Activated CD8-positive, alpha-beta memory T cell treated with anti-CD3 and anti-CD28 coated beads for 24 hours (primary cell): ENCODE measurements at places on chromosomes 4 and X.

DNA sequence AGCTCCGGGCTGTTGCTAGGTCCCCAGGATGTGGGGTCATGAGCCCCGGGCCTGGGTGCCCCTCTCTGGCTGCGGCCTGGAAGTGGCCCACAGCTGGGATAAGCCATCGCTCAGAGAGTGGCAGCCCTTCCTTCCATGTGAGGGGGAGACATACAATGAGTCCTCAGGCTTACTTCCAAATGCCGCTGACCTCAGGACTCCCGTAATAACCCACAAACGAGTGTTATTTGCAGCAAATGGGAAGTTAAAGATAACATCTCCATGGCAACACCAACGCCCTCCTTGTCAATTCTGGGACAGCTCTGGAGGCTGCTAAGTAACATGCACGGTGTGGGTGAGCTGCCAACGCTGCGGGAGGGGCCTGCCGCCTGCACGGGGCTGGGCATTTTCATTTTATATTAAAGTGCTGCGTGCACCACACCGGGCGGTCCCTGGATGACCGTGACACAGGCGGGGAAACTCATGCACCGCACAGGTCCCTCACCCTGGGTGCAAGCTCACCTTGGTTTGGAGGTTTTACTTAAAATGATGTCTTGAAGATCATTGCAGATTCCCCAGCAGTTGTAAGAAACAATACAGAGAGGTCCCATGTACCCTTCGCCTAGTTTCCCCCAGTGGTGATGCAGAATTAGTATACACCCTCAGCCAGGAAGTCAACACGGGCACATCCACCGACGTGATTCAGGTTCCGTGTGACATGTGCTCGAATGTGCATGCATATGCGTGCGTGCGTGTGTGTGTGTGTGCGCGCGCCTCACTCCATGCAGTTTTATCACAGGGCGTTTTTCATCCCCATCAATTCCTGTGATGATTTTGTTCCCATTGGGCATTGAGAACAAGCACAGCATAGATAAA lies 79.4 kb downstream of the ABLIM2 start:
- DNase-seq = no peak

DNA sequence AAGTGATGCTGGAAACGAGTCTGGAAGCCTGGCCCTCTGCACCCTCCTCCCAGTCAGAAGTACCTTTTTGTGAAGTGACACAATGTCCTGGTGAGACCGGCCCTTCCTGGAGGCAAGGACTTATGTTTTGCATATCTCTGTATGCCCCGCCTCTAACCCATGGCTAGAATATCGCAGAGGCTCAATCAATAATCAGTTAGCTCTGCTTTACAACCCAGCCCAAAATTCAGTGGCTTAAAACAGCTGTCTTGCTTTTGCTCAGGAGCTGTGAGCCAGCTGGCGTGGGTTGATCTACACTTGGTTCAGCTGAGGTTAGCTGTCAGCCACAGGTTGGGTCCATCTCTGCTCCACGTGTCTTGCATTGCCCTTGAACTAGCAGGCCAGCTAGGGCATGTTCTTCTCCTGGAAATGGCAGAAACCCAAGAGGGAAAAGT lies 98.8 kb upstream of the METTL14 start:
- no peak for DNase-seq

DNA sequence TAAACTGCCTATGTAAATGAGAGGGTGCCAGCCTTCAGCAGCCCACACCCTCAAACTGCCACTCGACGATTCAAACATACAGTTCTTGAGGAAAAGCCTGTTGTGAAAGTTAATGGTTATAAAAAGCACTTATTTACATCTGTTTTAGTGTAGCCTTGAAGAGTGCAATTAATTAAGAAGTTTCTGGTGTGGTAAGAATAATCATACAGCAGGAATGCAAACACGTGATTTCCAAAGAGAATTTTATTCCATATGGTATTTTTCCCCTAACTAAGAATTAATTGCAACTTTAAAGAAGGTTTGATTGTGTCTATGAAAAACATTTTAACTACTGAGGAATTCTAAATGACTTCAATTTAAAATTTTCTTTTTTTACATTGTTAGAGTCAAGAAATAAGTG lies 176.3 kb upstream of the PITX2 start:
- no peak for DNase-seq

DNA sequence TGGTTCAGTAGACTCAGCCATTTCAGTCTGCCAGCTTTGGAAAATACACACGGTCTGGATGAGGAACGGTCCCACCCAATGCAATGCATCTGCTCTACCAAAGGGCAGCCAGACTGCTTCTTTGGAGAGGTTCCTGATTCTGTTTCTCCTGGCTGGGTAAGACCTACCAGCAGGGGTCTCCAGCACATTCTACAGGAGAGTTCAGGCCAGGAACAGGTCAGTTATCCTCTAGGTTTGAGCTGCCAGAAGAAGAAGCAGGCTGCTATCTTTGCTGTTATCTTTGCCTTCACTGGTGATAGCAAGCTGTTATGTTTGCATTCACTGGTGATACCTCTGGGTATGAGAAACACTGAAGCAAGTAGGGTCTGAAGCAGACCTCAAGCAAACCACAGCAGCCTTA lies 45.5 kb upstream of the PBDC1 start:
- DNase-seq = no peak

DNA sequence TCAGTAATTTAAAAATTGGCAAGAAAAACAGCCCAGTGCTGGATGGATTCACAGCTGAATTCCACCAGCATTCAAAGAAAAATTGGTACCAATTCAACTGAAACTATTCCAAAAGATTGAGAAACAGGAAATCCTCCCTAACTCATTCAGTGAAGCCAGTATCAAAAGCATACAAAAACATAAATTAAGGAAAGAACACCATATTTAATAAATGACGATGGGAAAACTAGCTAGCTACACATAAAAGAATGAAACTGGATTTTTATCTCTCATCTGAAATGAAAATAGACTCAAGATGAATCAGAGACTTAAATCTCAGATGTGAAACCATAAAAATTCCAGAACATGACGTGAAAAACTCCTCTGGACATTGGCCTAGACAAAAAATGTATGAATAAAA lies 516.8 kb upstream of the SPANXN1 start:
- no peak for DNase-seq

- DNase-seq = no peak
Measured at GRCh38 chr4:66585767-66586166, 915.5 kb upstream of the EPHA5 start.

- DNase-seq = no peak
Measured at GRCh38 chr4:93187892-93188291, 640.7 kb upstream of the ATOH1 start.

GRCh38 chrX:27085346-27085745 lies 377.8 kb downstream of the PPP4R3C start:
- no peak for DNase-seq

DNA sequence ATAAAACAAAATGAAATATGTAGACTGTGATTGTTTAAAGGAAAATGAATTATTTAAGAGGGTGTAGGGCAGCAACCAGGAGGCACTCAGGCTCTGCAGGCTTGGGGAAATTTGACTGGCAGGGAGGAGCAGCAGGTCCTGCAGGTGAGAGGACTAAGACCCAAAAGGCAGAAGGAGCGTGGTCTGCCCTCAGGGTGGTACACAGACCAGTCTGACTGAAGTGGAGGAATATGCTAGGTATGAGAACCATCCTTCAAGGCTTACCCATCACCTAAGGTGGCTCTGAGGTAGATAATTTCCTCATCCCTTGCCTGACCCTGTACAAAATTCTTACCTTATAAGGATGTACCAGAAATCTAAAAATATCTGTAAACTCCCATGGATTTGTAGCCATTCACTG lies 261.3 kb upstream of the RASGEF1B start:
- DNase-seq = no peak

GRCh38 chr4:156999175-156999517 lies 27.5 kb upstream of the PDGFC start:
- no peak for DNase-seq

- no peak for DNase-seq
Measured at GRCh38 chrX:118418811-118419251, 72.9 kb downstream of the WDR44 start.

DNA sequence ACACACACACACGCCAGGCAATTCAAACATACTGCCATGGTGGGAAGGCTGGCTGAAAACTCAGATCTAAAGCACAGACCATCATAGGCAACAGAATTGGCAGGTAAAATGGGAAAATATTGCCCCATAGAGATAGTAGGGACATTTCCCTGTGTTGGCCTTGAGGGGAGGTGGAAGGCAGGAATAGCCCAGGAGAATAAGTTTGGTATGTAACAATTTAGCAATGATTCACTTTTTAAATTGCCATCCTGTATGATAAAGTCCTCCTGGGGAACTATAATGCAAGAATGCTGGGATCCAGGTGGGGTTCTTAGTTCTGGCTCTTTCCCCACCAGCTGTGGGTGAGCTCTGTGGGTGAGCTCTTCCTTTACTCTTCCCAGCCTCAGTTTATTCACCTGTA lies 51.0 kb downstream of the ATXN3L start:
- DNase-seq = no peak

DNA sequence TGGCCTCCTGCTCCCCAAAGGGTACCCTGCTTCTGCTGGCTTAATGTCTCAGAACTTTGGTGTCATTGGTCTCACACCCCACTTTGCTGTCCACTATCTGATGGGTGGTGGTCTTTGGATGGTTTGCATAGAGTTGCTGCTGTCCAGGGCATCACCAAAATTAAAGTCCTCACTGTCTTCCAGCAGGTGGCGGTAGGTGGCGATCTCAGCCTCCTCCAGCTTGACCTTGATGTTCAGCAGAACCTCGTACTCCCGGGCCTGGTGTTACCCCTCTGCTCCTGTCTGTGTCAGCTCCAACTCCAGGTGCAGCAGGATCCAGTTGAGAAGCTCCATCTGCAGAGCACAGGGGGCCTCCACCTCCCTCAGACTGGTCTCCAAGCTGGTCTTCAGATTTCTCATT lies 1169.5 kb upstream of the PABPC4L start:
- DNase-seq = no peak

DNA sequence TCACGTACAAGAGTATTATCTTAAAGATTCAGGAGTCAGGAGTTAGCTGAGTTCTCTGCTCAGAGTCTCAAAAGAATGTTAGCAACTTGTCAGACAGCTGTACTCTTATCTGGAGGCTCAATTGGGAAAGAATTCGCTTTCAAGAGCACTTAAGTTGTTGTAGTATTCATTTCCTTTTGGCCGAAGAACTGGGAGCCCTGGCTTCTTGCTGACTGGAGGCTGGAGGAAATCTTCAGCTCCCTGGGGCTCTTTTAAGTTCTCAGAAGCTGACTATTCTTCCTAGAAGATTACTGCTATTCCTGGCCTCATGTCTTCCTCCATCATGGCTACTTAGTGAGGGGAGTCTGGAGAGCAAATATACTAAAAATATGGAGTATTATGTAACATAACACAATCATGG lies 587.2 kb downstream of the EPHA5 start:
- no peak for DNase-seq
